ENCODE measurements at places on chromosomes 1 and 21.

DNA sequence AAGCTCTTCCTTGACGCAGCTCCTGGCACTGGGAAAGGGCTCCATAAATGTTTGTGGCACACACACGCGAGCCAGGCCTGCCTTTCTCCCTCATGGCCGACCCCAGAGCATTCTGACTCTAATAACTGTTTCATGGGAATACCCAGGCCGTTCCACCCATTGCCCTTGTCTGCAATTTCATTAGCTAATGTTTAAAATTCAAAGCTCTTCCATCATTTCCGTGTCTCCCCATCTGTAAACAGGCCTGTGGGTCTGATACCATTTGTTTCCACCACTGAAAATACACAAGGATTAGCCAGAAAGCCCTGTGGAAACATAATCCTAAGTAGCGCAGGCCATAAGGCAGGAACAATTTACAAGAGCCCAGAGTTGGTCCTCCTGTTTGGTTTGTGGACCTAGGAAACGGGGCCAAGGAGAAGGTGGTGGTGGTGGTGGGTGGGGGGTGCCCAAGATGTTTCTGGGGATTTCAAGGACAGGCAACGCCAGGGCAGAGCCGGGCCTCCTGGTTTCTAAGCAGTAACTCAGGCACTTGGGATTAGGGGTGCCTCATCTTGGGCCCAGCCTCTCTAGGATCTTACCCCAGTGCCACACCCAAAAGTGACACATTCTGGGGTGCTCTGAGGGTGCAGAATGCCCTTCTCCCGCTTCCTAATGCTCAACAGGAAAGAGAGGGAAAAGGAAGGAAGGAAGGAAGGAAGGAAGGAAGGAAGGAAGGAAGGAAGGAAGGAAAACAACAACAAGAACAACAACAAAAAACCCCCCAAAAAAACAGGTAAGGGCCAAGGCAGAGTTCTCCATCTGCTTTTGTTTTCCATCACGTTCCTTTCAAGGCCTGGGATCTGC, 79.4 kb downstream of the SSBP3 start:
- DNase-seq: no peak

DNA sequence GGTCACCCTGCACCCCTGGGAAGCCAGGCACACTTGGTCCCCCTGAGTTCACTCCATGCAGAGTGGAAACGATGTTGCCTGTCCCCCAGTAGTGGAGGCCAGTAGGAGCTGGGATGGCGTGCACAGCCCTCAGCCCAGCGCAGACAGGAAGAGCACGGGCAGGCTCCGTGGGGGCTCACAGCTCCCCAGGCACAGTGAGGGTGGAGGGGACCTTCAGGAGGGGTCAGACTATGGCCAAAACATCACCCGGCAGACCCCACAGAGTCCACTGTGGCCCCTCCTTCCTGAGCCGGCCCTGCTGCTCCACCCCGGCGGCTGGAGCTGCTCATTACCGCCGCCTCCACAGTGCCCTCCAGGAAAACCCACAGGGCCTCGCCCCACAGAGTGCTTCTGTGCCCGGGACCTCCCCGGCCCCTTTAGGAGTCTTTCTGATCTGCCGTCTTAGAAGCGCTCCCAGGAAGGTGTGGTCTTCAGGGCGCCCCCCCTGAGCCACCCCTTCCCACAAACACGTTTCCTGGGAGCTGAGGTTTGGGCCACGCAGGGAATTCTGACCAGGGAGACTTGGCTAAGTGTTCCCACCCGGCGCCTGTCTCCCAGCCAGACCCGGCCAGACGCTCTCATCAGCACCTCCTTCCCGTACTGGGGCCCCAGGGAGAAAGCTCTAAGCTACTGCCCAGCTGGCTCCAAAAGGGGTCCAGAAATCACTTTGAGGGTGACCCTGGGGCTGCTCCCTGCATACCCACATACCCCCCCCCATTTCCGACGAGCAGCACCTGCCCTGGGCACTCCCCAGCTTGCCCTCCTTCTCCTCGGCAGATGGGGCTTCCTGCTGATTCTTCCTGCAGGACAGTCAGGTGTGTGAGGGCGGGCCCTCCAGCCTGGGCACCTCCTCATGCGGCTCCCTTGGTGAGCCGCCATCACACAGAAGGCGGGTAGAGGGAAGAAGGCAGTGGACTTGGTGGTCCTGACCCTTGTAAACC, 38.8 kb downstream of the RIPK4 start:
- DNase-seq: no peak

DNA sequence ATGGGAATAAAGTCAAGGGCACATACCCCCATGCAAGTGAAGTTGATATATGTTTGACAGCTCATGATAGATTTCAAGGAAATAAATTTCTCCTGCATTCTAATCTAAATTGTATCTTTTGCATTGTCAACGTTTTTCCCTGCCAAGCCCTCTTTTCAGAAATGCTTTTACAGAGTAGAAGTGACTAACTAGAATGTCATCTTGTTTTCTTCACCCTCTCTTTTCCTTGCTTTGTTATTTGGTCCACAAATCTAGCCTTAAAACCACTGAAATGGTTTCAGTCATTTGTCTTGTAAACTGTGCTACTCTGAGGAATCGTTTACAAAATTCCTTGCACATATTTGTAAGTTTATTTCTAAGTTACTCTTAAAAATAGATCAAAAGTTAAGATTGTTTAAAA, 600.8 kb upstream of the CXADR start:
- DNase-seq: no peak

DNA sequence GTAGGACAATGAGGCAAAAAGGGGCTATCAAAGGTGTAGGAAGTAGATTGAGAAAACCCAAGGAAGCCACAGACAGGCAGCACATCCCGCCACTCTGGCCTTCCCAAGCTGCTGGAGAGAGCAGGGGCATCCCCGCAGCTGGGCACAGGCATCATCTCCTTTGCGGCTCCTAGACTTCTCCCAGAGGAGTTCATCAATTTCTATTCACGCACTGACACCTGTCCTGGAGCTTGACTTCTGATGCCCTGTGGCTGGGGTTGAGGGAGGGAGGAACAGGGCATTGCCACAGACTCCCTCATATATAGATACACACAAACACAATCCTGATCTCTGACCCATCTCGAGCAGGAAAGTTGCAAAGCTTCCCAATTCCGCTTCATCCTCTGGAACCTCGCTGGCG, 1.9 kb upstream of the TFAP2E start:
- DNase-seq: no peak

- DNase-seq: no peak
Measured at GRCh38 chr1:9241891-9242290, 7.3 kb downstream of the H6PD start.

Data from AML-193 (cell line).